ENCODE measurements at places on chromosomes 11 and 22.

GRCh38 chr11:11703885-11704284 is 82.1 kb upstream of the GALNT18 start:
- no peak for DNase-seq

- peak; percentile 25 for DNase-seq
Measured at GRCh38 chr11:16178273-16178672, 178.1 kb downstream of the SOX6 start.

GRCh38 chr11:19938169-19938856 is 222.0 kb downstream of the DBX1 start:
- DNase-seq, result peak; percentile 38

DNA sequence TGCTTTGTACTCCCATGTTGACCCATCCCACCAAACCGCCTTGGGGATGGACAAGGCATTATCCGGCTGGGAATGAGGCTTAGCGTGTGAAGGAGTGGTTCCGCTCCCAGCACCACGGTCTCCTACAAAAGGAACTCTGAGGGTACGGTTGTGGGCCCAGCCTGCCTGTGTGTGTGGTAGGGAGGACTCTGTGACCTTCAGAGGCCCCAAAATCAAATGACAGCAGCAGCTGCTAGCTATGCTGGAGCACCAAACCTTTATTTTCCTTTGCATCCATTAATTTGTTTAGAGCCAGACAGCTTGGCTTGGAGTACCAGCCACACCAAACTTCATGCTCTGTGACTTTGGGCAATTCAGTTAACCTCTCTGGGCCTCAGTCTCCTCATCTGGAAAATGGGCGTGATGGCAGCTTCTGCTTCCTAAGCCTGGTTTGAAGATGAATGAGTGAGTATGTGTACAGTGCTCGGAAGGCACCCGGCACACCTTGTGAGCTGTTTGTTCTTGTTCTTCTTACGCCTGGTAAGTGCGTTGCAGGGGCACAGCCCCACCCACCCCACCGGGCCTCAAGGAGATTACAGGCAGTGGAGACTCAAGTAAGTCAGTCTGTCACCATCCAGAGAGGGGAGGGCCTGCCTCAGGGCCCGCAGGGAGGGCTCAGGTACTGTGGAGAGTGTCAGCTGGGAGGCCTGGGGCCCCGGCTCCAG is 25.3 kb downstream of the MB start:
- no peak for DNase-seq

- no peak for DNase-seq
Measured at GRCh38 chr22:31627223-31627731, 34.7 kb downstream of the PISD start.

DNA sequence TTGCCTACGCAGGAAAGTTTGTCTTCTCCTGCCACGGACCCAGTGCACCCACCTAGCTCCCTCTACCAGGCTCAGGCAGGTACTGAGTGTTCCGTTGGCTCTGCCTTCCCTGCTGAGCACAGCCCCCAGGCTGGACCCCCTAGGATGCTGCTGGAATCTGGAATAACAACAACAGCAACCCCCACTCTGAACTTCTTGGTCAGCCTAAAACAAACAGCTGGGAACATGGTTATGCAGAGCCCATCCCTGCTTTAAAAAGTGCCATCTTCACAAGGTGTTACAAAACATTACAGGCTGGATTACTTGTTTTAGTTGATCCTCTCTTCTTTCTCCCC is 1.8 kb downstream of the OPCML start:
- no peak for DNase-seq

- DNase-seq, result no peak
Measured at GRCh38 chr22:49797706-49798105, 30.0 kb downstream of the BRD1 start.

DNA sequence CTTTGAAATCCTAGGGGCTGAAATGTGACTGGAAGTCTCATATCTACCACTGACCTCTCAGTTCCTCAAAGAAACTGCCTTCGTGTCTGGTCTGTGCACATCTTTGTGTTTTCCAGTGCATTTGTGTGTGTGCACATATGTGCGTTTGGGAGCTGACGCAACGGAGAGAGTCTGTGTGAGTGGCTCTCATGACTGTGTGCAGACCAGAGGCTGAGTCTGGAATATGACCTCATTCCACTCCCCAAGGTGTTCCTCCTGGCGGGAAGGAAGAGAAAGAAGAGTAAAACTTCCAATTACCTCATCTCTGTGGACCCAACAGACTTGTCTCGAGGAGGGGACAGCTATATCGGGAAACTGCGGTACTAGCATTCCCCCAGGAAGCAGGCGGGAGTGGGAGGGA is 16.5 kb downstream of the TUB start:
- DNase-seq, result no peak

GRCh38 chr22:20407829-20408228 is 13.9 kb downstream of the ZNF74 start:
- no peak for DNase-seq

- DNase-seq, result peak; percentile 46
Measured at GRCh38 chr22:40487663-40488249, 117.4 kb downstream of the SGSM3 start.

GRCh38 chr22:19353363-19354131 is 62.0 kb upstream of the CLTCL1 start:
- DNase-seq, result no peak

- no peak for DNase-seq
Measured at GRCh38 chr11:65156926-65157325, 13.1 kb upstream of the SPDYC start.

GRCh38 chr11:123532131-123532530 is 102.1 kb downstream of the GRAMD1B start:
- DNase-seq, result no peak

GRCh38 chr11:114228435-114229411 is 67.5 kb upstream of the NNMT start:
- DNase-seq, result peak; percentile 23

DNA sequence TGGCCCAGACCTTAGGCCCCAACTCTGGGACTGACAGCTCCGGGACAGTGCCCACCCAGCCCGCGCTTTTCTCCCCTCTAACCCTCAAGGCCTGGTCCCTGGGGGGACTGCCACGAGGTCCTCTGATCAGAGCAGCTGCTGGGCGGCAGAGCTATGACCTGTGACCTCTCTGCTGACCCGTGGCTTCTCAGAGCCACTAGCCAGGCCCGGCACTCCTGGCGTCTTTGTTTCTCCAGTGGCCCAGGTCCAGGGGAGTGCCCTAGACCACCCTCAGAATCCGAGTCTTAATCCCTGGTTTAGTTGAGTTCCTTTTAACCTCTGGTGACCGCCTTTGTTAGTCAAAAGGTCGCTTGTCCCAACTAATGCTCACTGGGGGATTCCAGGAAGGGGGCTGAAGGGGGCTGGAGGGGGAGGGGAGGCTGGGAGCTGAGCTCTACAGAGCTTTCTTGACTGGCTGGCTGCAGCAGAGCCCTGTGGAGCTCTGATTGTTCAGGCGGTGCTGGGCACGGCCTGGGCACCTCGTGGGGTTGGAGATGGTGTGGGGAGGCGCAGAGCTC is 1.2 kb downstream of the FBLN1 start:
- DNase-seq, result peak; percentile 45

- DNase-seq, result no peak
Measured at GRCh38 chr11:131025020-131025419, 108.7 kb upstream of the SNX19 start.

GRCh38 chr22:50622723-50623327 is 5.1 kb downstream of the ARSA start:
- DNase-seq, result peak; percentile 55

DNA sequence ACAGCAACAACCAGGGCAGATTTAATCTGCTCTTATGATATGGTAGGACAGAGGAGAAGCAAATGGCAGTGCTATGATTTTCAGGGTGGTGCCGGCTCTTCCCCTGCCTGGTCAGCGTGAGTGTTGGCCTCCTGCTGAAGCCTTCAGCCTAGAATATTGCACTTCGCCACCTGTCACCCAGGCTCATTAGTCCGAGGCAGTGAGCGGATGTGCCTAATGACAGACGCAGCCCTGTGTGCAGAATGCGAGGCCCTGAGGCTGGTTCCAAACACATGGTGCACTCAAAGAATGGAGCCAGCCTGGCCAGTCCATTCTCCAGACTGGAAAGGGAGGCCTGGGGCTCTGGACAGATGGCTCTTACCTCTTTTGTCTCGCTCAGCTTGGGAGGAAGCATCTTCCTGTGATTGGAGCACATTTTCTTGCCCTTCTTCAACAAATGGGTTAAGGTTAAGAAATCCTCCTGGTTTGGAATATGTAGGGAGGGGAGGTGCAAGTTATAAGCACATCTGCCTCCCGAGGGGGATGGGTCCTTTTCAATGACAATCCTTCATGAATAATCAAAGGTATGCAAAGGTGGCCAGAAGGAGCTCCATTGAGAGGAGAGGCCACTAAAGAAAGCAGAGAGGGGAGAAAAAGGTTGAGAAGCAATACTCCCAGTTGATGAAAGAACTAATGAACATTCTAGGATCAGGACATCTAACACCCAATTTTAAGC is 39.7 kb upstream of the GALNT18 start:
- no peak for DNase-seq

DNA sequence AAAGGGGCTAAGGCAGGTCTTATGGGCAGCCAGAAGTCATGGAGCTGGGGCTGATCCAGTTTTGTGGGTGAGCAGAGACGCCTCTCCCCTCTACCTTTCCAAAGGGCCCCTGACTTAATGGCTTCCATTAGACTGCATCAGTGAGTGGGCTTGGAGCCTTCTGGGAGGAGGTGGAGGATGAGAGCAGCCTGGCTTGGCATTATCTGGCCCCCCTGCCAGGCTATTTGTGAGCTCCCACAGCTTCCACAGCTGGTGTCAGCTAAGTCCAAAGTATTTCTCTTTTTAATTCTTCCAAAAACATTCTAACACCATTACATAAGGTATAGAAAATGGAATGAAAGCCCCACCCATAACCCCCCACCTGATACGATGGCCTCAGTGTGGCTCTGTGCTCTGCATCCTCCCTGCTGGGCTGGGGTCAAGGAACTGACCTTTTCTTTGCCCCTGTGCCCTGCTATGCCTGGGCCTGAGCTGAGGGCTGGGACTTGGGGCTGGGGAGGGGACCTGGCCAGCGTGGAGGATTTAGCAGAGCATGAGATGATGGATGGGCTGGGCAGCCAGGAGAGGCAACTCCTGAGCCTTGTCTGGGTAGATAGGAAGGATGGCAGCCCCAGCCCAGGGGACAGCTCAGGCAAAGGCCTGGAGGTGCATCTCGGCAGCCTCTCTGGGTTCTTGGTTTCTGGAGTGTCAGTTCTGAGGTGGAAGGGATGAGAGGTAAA is 4.0 kb downstream of the AIFM3 start:
- DNase-seq, result no peak

GRCh38 chr11:98766903-98767302 is 253.8 kb upstream of the CNTN5 start:
- DNase-seq, result no peak

- DNase-seq, result no peak
Measured at GRCh38 chr22:23286296-23286695, 106.0 kb downstream of the BCR start.
